ENCODE measurements at places on chromosomes 11 and 22. TPM values are rescaled to one million over a fixed set of nuclear protein-coding genes. Genes with fewer than 3 reads are reported as not detected.

OR52N4 gene
- total RNA-seq, result 0.24 TPM

GRCh38 chr22:46419754-46420571, 84.4 kb downstream of the TRMU start:
- DNase-seq, result no peak

DNA sequence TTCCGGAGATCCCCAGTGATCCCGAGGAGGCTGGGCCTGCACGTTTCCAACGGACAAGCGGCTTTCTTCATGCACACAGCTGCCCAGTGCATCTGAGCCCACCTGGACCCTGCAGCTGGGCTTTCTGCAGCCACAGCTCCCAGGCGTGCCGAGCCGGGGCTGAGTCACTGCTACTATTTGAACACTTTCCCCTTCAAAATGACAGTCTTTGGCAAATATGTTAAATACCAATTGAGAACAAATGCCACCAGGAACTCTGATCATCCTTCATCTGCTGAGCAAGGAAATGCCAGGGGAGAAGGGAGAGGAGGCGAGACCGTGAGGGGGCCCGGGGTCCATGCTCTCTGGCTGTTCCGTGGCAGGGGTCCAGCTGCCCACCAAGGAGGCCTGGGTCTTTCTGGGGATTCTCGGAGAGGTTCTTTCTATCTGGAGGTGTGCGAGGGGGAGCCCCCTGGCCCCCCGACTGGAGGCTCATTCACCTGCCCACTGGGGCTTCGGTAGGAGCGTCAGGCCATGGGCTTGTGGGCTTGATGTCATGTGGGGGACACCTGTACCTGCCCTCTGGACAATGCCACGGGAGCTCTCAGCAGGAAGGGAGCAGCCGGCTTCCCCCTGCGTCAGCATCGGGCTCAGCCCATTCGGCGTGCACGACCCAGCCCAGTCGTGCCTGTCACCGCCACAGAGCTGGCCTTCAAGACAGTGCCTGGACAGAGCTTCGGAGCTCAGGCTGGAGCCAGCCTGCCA, 159.6 kb downstream of the CTTN start:
- DNase-seq, result peak; percentile 76

DNA sequence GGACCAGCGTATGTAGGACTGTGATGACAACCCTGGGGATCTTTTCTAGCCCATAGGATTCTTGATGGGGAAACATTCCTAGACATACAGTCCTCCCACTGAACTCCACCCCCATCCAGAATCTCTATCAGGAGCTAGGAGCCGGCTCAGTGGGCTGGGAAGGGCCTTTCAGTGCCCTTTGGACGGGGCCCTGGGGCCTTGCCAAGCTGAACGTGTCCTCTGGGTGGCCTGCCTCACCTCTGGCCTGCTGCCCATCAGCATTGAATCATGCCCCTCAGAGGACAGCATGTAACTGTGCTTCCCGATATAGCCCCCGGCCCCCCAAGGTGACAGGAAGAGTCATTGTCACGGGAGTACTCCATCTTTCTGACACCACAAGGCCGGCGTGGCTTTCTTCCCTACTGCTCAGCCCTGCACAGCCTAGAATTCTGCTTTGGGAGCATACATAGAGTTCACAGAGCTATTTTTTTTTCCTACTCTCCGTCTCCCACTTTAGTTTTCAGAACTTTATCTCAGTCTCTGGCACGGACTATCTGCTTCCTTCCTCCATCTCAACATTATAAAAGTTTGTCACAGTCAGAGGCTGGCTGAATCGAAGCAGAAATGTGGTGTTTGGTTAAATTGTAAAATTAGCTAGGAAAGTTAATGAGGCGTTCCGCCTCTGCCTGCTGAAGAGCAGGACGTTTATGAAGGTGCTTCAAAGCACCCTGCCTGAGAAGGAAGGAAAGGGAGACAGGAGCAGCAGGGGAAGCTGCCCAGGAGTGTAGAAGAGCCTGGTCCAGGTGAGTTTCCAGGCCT, 111.9 kb downstream of the ZBTB16 start:
- DNase-seq, result peak; percentile 97

DNA sequence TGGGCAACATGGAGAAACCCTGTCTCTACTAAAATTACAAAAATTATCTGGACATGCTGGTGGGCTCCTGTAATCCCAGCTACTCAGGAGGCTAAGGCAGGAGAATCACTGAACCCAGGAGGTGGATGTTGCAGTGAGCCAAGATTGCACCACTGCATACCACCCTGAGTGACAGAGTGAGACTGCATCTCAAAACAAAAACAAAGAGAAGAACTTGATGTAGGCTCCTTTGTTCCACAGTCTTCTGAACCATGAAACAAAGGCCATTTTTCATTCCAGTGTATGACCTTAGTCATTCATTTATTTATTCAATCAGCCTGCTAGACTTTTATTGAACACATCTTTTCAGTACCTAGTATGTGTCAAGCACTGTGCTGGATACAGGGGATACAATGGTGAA, 369.6 kb downstream of the FAT3 start:
- no peak for DNase-seq

DNA sequence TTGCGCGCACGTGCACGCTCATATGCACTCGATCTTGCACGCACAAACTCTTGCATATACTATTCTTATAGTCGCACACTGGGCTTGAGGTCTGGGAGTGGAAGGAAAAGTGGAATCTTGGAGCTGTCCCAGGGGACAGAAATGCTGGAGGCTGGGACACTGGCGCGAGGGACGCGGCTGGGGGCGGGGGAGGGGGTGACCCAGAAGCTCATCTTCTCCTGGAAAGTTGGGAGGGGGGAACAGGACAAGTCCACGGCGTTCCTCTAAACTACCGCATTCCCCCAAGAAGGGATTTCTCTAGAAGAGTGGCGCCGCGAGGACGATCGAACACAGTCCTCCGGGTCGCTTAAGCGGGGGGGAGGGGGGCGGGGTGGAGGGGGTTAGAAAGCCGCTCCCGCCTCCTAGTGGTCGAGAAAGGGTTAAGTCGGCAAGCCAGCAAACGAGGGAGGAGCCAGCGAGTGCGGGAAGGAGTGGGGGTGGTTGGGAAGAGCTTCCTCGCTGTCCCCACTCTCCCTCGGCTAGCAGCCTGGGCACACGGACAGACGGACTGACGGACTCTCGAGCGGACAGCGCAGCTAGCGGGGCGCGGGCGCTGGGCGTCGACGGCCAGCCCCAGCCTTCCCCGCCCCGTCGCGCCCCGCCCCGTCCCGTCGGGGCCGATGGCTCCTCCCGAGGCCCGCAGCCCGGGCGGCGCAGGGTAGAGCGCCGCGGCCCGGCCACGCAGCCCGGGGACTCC, at the start of gene RTN4RL2:
Gene RTN4RL2, plus strand, starts transcription at position 507 of the 736 bp plus-strand sequence. CDS start 338 bp downstream, outside the sequence.
- DNase-seq, result no peak

DNA sequence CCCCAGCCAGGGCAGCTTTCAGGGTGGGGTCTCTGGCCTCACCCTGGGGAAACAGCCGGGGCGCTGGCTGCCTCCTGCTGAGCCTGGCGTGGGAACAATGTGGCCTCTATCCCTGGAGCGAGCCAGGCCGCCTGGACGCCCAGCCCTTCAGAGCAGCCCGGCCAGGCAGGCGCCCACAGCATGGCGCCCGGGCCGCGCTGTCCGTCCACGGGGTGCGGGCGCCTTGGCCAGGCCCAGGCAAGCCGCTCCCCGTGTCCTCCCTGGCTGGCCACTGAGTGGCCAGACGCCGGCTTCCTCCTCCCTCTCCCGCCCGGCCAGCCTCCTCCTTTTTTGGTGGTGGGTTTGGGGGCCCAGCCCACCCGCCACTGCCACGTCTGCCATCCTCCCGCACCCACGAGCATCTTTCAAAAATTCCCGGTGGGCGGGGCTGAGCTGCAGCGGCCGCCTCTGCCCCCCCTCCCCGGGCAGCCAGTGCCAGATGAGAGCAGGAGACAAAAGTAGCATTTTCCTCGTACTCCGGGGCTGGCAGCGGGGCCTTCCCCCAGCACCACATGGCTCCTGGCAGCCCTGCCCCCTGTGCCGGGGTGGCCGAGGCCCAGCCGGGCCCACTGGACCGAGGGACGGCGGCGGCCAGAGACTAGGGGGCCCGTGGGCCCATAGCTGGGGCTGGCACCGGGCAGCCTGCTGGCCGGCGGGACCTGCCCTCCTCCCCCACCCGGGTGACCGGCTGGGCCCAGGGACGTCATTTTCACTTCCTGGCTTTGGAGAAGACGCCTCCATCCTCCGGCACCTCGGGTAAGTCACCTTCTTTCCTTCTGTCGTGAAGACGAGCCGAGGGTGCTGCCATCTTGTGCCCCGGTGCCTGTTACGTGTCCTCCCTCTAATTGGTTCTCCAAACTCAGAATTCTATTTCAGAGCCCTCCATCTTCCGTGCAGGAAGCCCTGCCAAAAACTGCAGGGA, 70.2 kb upstream of the PPARA start:
- DNase-seq, result peak; percentile 95

Measured in posterior vena cava (tissue), 2 donors.